KG1 (cell line): ENCODE measurements at places on chromosomes 13 and 19.
A peak's percentile ranks its signal among the peaks of the same experiment; 100 is the strongest.

DNA sequence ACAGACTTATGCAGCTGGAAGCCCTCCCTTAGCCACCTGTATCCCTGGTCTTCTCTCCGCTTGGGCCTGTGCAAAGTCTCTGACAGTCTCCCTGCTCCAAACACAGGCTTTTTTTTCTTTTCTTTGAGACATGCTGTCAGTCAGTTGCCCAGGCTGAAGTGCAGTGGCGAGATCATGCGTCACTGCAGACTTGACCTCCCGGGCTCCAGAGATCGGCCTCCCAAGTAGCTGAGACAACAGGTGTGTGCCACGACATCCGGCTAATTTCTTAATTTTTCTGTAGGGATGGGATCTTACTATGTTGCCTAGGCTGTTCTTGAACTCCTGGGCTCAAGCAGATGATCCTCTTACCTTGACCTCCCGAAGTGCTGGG is 1.6 kb downstream of the MZF1 start:
- no peak for DNase-seq

DNA sequence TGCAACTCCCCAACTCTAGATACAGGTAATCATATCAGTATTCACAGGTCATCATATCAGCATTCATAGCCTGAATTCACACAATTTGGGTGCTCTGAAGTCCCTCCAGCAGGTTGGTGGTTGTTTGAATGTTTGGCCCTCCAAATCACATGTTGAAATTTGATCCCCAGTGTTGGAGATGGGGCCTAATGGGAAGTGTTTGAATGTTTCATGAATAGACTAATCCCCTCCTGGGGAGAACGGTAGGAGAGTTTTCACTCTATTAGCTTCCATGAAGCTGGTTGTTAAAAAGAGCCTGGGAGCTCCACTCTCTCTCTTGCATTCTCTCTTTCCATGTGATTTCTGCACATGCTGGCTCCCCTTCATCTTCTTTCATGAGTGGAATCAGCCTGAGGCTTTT is 288.6 kb upstream of the PCDH9 start:
- no peak for DNase-seq

DNA sequence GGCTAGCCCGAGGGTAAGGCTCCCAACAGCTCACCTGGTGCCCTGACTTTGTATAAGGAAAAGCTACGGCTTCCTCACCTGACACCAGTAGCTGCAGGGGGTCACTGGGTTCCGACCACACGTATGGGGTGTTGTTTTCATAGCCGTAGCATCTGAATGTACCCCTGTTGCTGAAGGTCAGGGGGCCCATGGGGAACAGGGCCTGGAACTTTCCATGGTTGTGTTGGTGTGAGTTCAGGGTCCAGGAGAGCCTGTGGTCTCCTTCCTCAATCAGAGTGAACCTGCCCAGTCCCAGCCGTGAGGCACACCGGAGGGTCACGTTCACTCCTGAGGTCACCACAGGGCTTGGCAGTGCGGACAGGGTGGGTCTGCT is 1.1 kb downstream of the LILRA4 start:
- no peak for DNase-seq

DNA sequence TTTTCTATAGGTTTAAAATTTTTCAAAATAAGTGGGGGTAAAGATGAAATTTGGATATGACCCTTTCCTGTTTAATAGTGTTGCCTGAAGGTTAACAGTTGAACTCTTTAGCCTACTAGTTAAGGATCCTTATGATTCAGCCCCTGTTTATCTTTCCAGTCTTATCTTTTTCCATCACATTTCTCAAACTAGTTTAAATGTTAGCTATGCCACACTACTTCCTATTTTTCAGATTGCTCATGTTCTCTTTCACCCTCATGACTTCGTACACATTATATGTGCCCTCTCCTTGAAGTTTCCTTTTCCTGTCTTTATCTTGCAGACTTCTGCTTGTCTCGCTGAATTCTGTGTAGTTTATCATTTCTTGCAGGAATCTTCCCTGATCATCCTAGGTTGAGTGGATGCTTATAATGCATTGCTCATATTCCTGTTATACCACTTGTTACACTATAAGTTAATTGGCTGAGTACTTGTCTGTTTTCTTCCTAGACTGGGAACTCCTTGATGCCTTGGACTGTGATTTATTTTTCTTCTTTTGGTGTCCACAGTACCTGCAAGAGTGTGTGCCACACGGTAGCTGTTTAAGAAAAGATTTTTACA is 86.7 kb downstream of the FNDC3A start:
- DNase-seq = peak; percentile 13

- no peak for DNase-seq
These were observed 11.8 kb upstream of the ERFL start for GRCh38 chr19:41939861-41940730.
